ENCODE measurements at places on chromosomes 6 and 20.

GRCh38 chr20:48889140-48889790 is 32.2 kb upstream of the ARFGEF2 start:
- no peak for DNase-seq

GRCh38 chr6:74713941-74714340 is 491.9 kb downstream of the COL12A1 start:
- no peak for DNase-seq

DNA sequence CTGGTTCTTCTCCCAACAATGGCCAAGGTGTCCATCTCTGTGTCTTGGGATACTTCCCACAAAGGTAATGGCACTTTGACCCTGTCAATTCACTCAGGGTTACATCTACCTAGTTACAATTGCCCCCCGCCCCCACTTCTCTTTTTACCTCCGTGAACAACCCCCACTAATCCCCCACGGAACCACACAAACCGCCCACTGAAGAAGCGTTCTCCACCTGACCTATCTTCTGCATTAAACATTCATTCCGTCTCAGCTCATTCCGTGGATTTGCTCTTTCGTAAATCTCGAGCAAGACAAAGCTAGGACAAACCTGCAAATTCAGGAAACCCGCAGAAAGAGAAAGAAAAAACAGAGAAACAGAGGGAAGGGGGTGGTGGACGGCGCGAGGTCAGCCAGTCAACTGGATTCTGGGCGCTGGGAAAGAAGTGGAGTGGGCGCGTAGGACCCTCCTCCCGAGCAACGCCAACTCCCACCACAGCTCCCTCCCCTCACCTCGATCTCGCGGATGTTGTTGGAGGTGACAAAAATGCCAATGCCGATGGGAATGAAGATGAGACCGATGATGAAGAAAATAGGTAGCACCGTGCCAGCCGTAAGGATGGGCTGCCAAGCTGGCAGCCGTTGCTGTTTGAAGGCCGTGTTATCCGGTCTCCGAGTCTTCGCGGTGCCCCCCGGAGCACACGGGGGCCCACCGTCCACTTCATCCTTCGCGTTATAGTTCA is 523 bp downstream of the TMEM30A start:
- peak; percentile 45 for DNase-seq

GRCh38 chr6:163412341-163412740 is 2.2 kb upstream of the QKI start:
- DNase-seq = no peak

- no peak for DNase-seq
Observed at GRCh38 chr6:63319939-63320338, at the start of gene LGSN. LGSN (minus strand) TSS chr6:63319983; CDS start chr6:63319943, 40 bp downstream.
